Jurkat, Clone E6-1 (cell line): ENCODE measurements at places on chromosomes 4 and X.

GRCh38 chr4:472881-473569, 25.9 kb downstream of the ZNF721 start:
- DNase-seq: no peak

- no peak for DNase-seq
Measured at GRCh38 chr4:85787133-85787532, 312.2 kb downstream of the ARHGAP24 start.

DNA sequence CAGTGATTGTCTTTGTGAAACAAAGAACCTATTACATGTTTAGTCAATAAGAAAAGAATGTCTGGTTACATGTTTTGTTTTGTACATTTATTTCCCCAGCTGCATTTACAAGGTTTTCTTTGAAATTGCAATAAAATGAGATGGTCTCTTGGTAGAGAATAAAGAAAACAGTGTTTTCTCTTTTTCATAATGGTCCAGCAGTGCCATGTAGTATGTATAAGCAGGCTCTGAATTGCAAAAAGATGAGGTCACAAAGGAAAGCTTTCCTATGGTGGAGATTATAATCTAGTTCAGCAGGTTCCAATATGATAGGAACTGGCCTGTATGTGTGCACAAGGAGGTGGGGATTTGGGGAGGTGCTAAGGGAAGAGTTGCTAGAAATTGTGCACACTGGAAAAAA, 1417.3 kb downstream of the STIM2 start:
- DNase-seq: no peak

DNA sequence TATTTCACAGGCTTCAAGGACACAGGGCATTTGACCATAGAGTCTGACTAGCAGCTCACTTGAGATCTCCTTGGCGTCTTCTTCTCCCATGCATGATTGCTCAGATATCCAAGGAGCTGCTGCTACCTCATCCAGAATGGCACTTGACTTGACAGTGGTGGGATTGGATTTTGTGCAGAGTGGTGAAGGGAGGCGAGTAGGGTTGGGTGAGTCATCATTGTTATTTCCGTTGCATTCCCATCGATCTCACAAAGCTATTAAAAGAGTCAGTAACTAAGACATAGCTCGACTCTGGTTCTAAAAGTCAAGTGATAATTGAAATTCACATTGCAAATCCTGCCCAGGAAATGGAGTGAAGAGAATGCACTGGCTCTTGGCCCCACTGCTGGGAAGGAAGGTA, 27.7 kb downstream of the NHSL2 start:
- DNase-seq: no peak

DNA sequence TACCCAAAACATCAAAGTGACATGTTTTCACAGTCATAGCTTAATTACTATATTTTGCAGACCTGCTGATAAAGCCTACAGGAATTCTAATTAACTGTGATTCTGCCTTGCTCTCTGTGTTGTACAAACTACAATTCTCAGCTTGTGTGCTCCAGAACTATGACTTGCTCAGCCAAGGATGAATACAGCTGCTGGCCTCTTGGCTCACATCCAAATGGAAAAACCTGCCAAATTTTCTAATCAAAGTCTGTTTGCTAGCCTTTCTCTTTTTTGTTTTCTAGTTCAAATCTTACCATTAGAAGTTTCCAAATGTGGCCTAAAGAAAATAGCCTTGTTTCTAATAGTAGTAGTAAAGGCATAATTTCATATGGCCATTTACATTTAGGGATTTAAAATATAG, 1176.8 kb downstream of the FAM133A start:
- no peak for DNase-seq

- no peak for DNase-seq
Measured at GRCh38 chr4:38752941-38753806, 29.6 kb downstream of the TLR10 start.

- DNase-seq: peak; percentile 18
Measured at GRCh38 chr4:102423375-102423774, 77.8 kb upstream of the NFKB1 start.

DNA sequence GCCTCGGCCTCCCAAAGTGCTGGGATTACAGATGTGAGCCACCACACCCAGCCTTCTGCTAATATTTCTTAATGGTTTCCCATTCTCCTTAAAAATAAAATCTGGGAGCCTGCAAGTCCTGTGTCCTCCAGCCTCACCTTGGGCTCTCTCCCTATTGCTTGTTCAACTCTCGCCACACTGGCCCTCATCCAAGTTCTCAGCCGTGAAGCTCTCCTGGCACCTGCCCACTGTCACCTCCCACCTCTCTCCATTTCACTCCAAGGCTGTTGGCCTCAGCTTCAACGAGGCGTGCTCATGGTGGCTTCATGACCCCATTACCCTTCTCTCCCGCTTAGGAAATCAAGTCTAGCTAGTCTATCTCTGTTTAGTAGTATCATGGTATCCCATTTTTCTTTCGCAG, 9.5 kb upstream of the ETNPPL start:
- DNase-seq: no peak

GRCh38 chrX:42755815-42756214, 22.1 kb downstream of the PPP1R2C start:
- DNase-seq: no peak

DNA sequence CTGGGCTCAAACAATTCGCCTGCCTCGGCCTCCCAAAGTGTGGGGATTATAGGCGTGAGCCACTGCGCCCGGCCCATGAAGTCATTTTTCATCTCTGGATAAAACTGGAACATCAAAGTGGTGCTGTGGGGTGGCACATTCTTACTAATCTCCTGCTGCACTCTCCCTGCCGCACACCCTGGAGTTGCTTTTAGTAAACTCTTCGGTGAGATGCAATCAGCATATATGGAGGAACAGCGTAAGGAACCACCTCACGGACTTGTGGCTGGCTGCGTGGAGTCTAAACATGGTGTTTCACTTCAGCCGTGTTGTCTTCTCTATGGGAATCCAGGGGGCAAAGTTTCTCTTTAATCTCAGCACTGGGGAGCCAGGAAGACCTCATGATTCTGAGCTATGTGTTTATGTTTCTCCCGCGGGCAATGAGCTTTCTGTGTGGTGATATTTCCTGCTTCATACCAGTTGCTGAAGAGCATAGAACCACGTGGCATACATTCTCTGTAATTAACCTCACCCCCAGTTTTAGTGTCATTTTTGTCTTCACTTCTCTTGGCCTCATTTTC, 2.1 kb upstream of the RHOH start:
- peak; percentile 89 for DNase-seq
